ENCODE measurements at places on chromosomes 7 and 10.

GRCh38 chr10:104300736-104301292 is 31.8 kb downstream of the GSTO2 start:
- peak overlapping the region; percentile 65 for H3K27ac ChIP-seq
- H3K36me3 ChIP-seq: no peaks in the 10 kb centered on the region
- peak overlapping the region; percentile 40 for H3K4me3 ChIP-seq
- peaks cover 8% of the 10 kb centered on the region for H3K4me1 ChIP-seq
- H3K27me3 ChIP-seq: no peaks in the 10 kb centered on the region

- no peak overlapping the region for H3K4me3 ChIP-seq
- H3K4me1 ChIP-seq: no peaks in the 10 kb centered on the region
- no peak for ATAC-seq
- H3K27ac ChIP-seq: no peak overlapping the region
- H3K27me3 ChIP-seq: no peaks in the 10 kb centered on the region
Measured at GRCh38 chr7:151549644-151550043, 29.9 kb upstream of the RHEB start.

- no peak for ATAC-seq
- H3K36me3 ChIP-seq: no peaks in the 10 kb centered on the region
- H3K4me1 ChIP-seq: no peaks in the 10 kb centered on the region
- H3K27me3 ChIP-seq: no peaks in the 10 kb centered on the region
- no peak overlapping the region for H3K27ac ChIP-seq
- H3K4me3 ChIP-seq: no peak overlapping the region
Measured at GRCh38 chr10:85098835-85099521, 770.6 kb downstream of the CCSER2 start.

DNA sequence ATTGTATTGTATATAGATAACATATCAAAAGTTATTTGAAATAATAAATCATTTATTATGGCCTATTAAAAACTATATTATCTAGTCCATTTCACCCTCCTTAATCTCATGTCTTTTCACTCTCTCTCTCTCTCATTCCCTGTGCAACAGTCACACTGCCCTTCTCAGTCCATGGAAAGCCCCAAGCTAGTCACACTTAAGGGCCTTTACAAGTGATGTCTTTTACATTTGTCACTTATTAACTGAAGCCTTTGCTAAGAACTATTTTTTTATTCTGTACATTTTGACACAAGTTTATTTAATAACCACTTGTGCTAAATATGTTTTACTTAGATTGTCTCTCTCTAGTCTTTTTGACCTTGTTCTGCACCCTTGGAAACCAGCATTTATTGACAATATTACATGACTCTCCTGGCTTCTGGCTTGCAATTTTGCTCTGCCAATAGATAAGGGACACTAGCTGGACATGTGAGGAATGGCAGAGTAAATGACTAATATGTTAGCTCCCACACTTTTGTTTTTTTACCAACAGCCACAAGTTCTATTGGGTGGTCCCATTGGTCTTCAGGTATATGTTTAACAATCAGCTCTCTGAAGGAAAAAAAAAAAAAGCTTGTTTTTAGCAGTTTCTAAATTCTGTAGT is 706.8 kb upstream of the POT1 start:
- no peaks in the 10 kb centered on the region for H3K27me3 ChIP-seq
- no peak overlapping the region for H3K27ac ChIP-seq
- H3K4me3 ChIP-seq: no peak overlapping the region
- no peak for ATAC-seq
- no peaks in the 10 kb centered on the region for H3K4me1 ChIP-seq

DNA sequence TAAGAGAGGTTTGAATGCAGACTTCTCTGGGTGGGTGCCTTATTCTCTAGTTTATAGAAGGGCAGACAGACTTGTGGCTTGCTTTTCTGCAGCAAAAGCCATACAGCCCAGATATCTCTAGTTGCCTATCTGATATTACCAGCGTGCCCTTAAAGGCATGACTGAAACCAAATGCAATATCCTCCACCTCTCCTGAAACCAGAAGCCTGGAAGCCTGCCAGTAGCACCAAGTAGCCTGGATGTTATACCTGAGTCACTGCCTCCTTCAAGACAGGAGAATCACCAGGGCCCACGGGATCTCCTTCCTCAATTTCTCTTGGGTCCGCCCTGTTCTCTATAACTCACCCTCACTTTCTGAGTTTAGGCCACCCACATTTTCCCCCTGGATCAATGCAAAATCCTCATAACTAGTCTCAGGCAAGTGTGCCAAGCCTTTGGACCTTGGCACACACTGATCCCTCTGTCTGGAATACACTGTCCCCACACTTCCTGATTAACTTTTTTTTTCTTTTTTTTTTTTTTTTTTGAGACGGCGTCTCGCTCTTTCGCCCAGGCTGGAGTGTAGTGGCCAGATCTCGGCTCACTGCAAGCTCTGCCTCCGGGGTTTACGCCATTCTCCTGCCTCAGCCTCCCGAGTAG is 638.4 kb downstream of the GALNT17 start:
- no peaks in the 10 kb centered on the region for H3K27me3 ChIP-seq
- ATAC-seq: no peak
- H3K36me3 ChIP-seq: no peaks in the 10 kb centered on the region
- H3K4me1 ChIP-seq: no peaks in the 10 kb centered on the region
- no peak overlapping the region for H3K4me3 ChIP-seq
